ENCODE measurements at places on chromosomes 1 and 21.

- DNase-seq, result no peak
These were observed 16.7 kb downstream of the UAP1 start for GRCh38 chr1:162578071-162578700.

- DNase-seq, result no peak
These were observed 553 bp downstream of the TTC3 start for GRCh38 chr21:37073417-37074196.

- no peak for DNase-seq
These were observed 971.4 kb downstream of the TTLL7 start for GRCh38 chr1:83027511-83027910.

- no peak for DNase-seq
These were observed 21.2 kb upstream of the CHI3L1 start for GRCh38 chr1:203207751-203208150.

DNA sequence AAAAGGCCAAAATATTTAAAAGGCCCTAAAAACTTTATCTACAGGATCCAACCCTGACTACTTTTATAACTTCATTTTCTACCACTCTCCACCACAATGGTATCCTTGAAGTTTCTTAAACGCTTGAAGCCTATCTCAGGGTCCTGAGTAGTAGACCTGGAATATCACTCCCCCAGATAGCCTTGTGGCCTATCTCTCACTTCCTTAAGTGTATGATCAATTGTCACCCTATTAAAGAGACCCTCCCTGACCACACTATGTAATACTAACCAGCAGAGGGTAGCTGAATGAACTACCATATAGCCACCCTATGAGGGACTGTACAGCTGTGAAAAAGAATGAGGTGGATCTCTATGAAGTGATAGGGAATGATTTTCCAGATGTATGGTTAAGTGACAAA lies 5.6 kb downstream of the CD58 start:
- no peak for DNase-seq
